ENCODE measurements at places on chromosomes 5 and 9. TPM values are rescaled to one million over a fixed set of nuclear protein-coding genes. Genes with fewer than 3 reads are reported as not detected.

The SLC12A7 gene
- 29.9 TPM for total RNA-seq

DNA sequence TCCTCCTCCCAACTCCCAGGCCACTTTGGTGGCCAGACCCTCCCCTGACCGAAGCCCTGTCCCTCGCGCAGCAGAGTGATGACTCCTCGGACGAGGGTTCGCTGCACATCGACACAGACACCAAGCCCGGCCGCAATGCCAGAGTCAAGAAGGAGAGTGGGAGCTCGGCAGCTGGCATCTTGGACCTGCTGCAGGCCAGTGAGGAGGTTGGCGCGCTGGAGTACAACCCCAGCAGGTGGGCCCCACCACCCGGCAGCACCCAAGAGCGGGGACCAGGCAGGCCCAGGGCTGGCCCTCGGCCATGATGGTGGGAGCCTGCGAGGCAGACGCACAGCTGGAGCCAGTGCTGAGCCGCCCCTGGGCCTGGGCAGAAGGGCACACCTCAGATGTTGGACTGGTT is 90.6 kb downstream of the PHF2 start:
- no peak overlapping the region for H3K27ac ChIP-seq
- no peaks in the 10 kb centered on the region for H3K36me3 ChIP-seq
- H3K4me1 ChIP-seq, result no peaks in the 10 kb centered on the region
- DNase-seq, result peak; percentile 6

The TMEM252 gene
- not detected for total RNA-seq

The ACER2 gene
- total RNA-seq, result 9.5 TPM

DNA sequence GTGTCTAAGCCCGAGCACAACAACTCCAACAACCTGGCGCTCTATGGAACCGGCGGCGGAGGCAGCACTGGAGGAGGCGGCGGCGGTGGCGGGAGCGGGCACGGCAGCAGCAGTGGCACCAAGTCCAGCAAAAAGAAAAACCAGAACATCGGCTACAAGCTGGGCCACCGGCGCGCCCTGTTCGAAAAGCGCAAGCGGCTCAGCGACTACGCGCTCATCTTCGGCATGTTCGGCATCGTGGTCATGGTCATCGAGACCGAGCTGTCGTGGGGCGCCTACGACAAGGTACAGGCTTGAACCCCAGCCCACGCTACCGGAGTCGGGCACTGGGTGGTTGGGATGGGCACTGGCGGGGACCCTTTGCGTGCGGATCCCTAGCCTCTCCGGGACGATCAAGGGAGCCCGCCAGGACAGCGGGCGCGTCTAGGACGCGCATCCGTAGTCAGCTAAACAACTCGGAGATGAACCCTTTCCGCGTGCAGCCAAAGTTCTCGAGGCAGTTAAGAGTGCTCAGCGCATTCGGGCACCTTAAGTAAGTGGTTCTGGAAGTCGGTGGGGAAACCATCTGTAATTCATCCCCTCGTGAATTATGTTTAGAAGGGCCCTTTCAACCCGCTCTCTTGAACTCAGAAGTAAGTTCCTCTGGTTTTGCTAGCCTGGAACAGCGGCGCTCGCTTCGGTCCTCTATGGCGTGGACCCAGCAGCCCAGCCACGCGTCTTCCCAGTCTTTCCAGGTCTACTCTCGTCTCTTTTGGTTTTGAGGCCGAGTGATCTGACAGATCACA is 1.3 kb downstream of the KCNN2 start:
- H3K36me3 ChIP-seq, result peaks cover 4% of the 10 kb centered on the region
- H3K4me1 ChIP-seq, result peaks cover 38% of the 10 kb centered on the region
- peaks cover 4% of the 10 kb centered on the region for H3K27me3 ChIP-seq
- H3K27ac ChIP-seq, result peak overlapping the region; percentile 61

GRCh38 chr5:133950821-133951612 is 17.4 kb downstream of the C5orf15 start:
- no peaks in the 10 kb centered on the region for H3K27me3 ChIP-seq
- DNase-seq, result no peak
- peaks cover 10% of the 10 kb centered on the region for H3K4me1 ChIP-seq
- peaks cover 5% of the 10 kb centered on the region for H3K36me3 ChIP-seq

- peaks cover 53% of the 10 kb centered on the region for H3K4me1 ChIP-seq
- no peak overlapping the region for H3K27ac ChIP-seq
- no peak for DNase-seq
- no peaks in the 10 kb centered on the region for H3K27me3 ChIP-seq
These were observed 376.6 kb upstream of the SEMA6A start for GRCh38 chr5:116951219-116951618.

All from WTC11 (cell line).